ENCODE measurements at places on chromosomes 2 and 18.

DNA sequence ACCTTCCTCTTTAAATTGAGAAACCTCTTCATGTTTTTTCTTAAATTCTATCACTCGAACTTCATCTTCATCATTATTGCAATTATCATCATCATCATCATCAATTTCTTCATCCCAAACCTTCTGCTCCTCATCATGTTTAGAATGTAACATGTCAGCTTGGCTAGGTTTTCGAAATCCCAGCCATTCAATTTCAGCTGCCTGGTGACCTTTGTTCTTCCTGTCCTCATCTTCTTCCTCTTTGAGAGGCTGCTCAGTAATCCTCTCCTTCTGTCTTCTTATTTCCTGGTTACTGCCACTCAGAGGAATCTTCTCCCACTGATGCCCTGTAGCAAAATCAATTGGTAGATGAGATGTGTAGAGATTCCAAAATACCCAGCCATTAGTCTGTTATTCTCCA, 4.2 kb downstream of the ERMN start:
- no peak for DNase-seq

DNA sequence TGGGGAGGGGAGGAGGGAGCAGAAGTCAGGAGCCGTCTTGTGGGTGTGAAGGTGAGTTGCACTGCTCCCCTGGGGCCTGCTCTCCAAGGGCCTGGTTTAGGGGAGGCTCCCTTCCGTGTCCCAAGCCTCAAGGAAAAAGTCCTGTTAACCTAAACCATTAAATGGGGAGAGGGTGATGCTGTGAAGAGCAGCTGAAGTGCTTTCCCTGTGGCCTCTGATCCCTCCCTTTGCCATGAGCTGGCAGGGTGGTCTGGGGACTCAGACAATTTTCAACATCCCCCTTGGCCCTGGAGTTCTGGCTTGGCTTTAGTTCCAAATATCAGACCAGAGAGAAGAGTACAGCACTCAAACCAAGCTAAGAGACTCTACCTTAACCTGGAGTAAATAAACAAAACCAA, 692 bp upstream of the POMC start:
- DNase-seq: no peak

GRCh38 chr2:24214880-24215279, 40.0 kb downstream of the FAM228A start:
- DNase-seq: no peak

- DNase-seq: peak; percentile 81
These were observed 109.8 kb upstream of the SIX2 start for GRCh38 chr2:45119038-45119437.

DNA sequence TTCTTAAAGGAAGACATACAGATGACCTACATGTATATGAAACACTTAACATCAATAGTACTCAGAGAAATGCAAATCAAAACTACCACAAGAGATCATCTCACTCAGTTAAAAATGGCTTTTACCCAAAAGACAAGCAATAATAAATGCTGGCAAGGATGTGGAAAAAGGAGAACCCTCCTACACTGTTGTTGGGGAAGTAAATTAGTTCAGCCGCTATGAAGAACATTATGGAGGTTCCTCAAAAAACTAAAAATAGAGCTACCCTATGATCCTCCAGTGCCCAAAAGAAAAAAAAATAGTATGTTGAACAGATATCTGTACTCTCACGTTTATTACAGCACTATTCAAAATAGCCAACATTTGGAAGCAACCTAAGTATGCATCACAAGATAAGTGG, 1579.4 kb upstream of the TMEFF2 start:
- no peak for DNase-seq

GRCh38 chr18:47826157-47827074, 104.0 kb downstream of the SMAD2 start:
- DNase-seq: no peak

DNA sequence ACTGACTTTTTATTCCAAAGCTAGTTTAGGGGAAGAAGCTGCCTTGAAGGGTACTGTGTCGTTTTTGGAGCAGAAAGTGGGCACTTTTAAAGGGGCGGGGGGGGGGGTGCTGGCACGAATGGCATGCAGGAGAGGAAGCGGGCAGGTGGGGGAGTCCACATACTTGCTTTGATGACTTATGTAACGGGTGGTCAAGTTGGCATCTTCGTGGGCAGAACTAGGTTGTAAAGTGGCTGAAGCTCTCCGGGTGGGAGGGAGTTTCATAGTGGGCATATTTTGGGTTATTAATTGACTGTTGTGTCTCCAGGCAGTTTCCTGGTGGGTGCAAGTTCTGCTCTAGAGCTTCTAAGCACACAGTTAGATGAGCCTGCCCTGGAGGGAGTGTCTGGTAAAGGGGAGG, 19.9 kb downstream of the PCARE start:
- no peak for DNase-seq

- no peak for DNase-seq
These were observed 35.6 kb upstream of the NDUFV2 start for GRCh38 chr18:9066817-9067306.

- DNase-seq: no peak
These were observed 755.4 kb upstream of the VRK2 start for GRCh38 chr2:57291209-57291608.

DNA sequence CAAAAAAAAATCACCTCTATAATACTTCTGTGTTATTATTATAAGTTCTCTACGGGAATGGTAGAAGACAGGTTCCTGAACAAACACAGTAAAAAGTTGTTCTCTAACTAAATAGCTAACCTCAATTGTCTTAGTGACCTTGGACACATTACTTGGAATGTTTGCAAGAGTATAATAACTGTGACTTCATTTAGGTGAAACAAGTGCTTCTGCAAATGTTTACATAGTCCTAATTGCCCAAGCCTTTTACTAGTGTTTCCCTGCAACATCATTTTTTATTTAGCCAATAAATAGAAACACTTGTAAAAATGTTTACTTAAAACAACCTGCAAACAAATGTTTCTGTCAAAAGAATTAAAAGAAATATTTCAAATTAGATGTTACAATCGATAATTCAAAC, 9.9 kb downstream of the PLEKHM3 start:
- no peak for DNase-seq

GRCh38 chr2:163441603-163442002, 294.2 kb downstream of the FIGN start:
- DNase-seq: no peak

GRCh38 chr2:152176113-152176714, 651 bp upstream of the STAM2 start:
- DNase-seq: no peak

DNA sequence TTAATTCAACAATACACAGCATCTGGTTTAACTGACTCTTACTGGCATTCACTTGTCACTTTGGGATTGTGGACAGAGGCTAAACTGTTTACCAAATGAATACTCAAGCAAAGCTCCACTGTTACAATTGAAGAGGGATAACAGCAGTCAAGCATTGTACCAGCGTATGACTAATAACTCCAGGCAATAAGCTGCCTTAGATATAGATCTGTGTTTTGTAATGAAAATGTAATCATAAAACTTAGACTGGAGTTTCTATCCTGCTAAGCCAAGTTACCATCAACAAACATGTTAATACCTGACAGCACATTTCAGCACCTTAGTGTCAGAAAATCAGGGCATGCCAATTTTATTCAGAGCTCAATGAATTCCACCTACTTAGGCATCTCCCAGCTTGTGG, 889.5 kb downstream of the EPHA4 start:
- DNase-seq: no peak

GRCh38 chr2:200423541-200423940, 86.3 kb downstream of the KCTD18 start:
- DNase-seq: no peak

GRCh38 chr2:12114816-12115215, 368.4 kb downstream of the LPIN1 start:
- no peak for DNase-seq

GRCh38 chr2:135792401-135793150, 44.4 kb downstream of the LCT start:
- no peak for DNase-seq

- DNase-seq: no peak
These were observed 58.3 kb downstream of the MRPL33 start for GRCh38 chr2:27829791-27830190.

GRCh38 chr2:61705625-61706024, 148.2 kb downstream of the FAM161A start:
- no peak for DNase-seq

GRCh38 chr2:128385365-128385764, 66.7 kb upstream of the HS6ST1 start:
- DNase-seq: no peak

DNA sequence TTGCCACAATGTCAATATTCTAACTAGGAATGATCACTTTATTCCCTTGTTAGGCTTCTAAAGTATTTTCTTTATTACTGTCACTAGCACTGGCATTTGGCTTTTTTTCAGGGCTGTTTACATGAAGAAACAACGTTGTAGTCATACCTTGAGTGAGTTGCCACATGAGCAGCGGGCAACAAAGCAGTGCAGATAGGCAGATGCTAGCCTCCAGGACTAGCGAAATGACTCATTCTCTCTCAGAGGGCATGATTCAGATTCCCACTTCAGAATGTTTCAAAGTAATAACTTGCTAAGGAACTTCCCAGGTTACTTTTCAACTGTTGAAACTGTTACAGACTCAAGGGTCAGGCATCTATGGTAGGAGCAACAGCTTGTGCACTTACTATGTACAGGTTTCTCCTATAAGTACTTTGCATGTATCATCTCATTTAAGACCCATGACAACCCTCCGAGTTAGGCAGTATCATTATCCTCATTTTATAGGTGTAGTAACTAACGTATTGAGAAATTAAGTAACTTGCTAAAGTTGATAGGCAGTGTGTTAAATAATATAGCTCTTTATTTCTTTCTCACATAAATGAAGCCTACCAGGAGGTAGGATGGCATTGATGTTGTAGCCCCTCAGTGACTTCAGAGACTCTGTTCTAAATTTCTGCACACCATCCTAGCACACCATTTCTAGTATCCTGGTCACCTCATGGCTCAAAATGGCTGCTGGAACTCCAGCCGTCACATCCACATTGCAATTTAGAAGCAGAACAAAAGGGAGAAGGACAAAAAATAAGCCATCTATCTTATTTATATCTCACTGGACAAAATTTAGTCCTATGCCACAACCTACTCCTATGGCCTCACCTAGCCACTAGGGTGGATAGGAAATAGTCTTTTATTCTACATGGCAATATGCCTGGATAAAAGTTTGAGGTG, 83.3 kb downstream of the ICOS start:
- no peak for DNase-seq

DNA sequence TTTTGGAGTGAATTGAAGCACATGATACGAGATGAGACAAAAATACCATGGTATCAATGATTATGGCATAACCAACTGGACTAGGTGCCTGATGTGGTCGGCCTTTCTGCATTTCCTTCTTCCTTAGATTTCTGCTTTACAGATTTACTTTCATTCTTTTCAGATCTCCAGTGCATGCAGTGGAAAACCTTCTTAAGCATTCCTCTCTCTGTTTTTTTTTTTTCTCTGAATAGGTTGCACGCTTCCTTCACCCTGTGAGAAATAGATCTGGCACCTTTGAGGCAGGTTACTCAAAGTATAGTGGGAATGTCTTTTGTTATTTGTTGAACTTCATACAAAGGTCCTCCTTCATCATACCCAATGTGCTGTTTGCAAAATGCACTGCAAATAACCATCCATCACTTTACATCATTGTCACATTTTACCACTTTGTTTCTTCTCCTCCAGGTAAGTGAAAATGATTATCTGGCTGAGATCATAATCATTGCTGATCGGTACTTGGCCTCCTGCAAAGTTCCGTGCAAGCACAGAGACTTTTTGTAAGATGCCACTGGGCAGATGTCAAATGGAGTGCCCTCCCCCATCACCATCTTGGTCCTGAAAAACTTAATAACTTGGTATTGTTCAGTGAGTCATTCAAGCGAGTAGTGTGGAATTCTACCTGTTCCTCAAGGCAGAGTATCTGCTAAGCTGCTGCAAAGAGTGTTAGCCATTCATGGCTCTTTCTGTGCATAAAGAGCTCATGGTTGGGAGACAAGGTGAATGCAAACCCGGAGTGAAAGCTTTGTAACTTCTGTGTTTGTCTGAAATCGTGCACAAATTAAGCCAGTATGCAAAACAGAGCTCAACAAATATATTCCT, 30.0 kb upstream of the KLHL14 start:
- DNase-seq: no peak

- DNase-seq: no peak
These were observed 82.0 kb upstream of the NEDD4L start for GRCh38 chr18:57961876-57962505.

DNA sequence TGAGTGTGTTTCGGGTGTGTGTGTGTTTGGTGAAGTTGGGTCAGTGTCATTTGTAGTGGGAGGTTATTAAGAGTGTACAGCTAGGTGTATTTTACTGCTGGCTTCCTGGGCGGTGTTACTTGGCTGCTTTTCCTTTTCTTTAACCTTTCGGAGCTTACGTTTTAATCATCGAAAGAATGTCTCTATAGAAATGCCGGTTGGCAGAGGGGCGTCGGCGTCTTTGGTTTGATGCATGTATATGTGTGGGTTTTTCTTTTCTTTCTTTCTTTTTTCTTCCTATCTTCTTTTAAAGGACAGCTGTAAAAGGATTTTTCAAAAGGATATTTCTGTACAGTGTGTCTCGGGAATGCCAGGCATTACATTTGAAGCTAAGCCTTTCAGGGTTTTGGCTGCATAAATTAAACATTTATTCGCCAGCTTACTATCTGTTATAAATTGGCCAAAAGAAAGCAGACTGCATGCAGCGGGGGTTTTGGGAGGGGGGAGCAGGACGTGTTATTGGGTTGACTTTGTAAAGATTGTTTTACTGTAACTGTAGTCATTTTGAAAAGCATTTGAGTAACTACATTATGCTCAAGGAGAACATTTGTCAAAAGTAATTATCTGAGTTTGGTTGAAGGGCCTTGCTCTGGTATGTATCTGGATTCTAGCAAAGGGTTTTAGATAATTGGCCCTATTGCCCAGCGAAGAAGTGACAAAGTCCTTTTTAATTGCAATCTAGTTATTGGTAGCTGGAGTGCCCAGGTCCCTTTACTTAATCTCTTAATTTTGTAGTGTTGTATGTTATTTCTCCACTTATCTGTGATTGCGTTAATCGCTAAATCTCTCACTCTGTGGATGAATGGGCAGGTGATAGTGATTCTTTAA, 1.6 kb downstream of the ASXL3 start:
- no peak for DNase-seq

DNA sequence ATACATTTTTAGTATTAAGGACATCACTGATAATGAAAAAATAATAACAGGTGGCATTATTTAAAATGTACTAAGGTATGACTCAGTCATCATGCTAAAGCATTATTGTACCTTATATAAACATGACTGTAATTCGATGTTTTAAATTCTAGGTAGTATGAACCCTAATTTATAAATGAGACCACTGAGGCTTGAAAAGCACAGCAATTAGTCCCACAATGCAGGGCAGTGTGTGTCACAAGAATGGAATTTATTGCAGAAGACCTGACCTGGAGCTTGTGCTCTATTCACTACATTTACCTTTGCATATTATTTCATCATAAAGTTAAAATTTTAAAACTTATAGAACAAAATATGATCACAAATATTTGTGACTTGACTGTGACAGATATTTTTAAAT, 358.5 kb upstream of the DSEL start:
- no peak for DNase-seq

GRCh38 chr2:188986839-188987238, 12.7 kb downstream of the COL3A1 start:
- DNase-seq: peak; percentile 58

GRCh38 chr2:103159018-103159417, 397.2 kb downstream of the TMEM182 start:
- DNase-seq: no peak

- no peak for DNase-seq
These were observed 10.5 kb downstream of the CYB5A start for GRCh38 chr18:74281011-74281979.
